Neural crest cell (in vitro differentiated cells): ENCODE measurements at places on chromosomes 11 and 22. TPM values are rescaled to one million over a fixed set of nuclear protein-coding genes. Genes with fewer than 3 reads are reported as not detected.

DNA sequence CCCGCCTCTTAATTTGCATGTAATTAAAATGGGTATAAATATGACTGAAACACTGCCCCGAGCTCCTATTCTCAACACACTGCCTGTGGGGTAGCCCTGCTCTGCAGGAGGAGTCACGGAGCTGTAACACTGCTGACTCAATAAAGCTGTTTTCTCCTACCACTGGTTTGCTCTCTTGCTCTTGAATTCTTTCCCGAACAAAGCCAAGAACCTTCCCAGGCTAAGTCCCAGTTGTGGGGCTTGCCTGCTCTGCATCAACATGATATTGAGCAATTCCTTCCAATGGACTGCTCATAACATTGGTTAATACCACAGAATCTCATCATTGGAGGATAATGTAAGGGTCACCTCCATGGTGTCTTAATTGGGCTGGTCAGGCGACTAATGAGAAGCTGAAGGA lies 114.4 kb downstream of the FBXO7 start:
- no peak for DNase-seq

Gene PKDREJ
- total RNA-seq: 0.02 TPM in 1 of 2 replicates, not detected in the other

DNA sequence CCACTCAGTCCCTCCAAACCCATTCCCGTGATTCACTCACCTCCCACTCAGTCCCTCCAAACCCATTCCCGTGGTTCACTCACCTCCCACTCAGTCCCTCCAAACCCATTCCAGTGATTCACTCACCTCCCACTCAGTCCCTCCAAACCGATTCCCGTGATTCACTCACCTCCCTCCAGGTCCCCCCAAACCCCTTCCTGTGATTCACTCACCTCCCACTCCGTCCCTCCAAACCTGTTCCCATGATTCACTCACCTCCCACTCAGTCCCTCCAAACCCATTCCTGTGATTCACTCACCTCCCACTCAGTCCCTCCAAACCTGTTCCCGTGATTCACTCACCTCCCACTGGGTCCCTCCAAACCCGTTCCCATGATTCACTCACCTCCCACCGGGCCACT lies 639.6 kb downstream of the BRD1 start:
- DNase-seq: no peak

- DNase-seq: peak; percentile 78
Observed at GRCh38 chr22:27405672-27406388, 395.7 kb downstream of the MN1 start.
